NCI-H1930 (cell line): ENCODE measurements at places on chromosomes 3 and 15.

DNA sequence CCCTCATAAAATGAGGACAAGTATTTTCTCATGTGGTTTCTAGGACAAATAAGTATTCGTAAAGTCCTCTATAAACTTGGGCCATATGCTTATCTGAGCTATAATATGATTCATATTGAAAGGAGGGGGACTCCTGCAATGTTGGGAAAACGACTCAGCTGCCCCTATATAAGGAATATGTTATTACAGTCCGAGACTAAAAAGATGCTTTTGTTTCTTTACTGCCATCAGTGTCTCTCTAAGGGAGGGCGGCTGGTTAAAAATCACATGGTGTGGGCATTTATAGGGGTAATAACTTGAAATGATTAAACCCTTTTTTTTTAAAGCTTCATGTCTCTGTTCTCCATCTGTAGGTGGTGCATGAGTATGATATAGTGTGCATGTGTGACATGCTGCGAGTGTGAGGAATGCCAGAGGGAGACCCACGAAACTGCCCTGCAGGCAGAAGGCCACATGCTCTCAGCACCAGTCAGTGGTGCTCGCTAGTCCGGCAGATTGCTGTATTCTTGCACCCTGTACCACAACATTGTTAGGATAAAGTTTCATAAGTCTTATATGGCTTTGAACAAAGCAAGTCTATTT is 256.0 kb upstream of the CTDSPL start:
- no peak for DNase-seq

GRCh38 chr15:98067339-98067738 is 106.8 kb downstream of the ARRDC4 start:
- no peak for DNase-seq

DNA sequence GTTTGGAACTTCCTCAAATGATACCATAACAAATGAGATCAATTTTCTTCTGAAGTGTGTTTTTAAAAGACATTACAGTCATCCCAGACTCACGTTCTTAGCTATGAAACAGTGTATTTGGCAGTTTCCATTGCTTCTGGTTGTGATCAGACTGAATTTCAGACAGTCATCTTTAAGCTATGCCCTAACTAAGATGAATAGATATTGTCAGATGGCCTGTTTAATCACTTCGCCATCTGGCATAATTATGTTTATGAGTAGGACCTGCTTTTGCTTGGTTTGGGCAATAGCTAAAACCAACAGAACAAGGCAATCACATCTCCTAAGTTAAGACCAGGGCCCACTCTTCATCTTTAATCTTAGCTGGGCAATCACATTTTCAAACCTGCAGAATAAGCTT is 313.1 kb downstream of the SV2B start:
- DNase-seq, result no peak

GRCh38 chr3:66904831-66905493 is 93.1 kb upstream of the KBTBD8 start:
- DNase-seq, result no peak

DNA sequence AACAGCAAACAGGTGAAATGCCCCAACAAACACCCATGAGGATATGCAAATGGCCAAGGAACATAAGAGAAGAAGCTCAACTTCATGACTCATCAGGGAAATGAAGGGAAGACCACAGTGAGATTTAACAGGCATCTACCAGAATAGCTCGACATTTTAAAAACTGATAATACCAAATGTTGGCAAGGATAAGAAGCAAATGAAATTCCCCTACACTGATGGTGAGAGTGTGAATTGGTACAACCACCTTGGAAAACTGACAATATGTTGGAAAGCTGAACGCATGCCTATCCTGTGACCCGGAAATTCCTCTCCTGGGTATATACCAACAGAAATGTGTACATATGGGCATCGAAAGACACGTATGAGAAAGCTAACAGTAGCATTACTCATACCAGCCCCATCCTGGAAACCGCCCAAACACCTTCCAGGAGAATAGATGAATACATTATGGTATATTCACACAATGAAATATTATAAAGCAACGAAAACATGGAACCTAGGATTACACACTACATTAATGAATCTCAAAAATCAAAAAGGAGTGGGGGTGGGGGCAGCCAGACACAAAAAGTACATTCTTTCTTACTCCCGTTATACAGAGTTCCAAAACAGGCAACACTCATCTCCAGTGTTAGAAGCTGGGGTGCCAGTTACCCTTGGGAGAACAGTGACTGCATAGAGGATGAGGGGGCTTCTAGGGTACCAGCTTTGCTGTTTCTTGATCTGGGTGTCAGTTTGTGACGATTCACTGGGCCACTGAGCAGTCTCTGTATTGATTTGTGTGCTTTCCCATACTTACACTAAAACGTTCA is 16.9 kb downstream of the RFTN1 start:
- no peak for DNase-seq

- no peak for DNase-seq
Observed at GRCh38 chr3:123296261-123296660, 94.5 kb downstream of the SEC22A start.

- no peak for DNase-seq
Observed at GRCh38 chr3:58084166-58084565, 75.9 kb downstream of the FLNB start.

DNA sequence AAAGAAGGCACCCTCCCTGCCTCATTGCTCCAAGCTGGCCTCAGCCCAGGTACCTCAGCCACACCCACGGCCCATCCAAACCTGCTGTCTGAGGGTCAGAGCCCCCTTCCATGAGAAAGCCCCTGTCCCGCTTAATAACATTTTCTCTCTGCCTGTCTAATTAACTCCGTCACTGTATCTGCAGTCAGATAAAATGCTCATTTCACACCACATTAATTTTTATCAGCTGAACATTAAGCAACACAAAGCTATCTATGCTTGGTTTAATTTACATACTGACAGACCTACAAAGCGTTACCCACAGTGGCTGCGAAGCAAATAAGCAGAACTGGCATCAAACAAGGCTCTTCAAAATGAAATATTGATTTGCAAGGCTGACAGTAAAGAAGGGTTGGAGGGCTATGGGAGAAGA is 309.8 kb upstream of the ICE2 start:
- no peak for DNase-seq

DNA sequence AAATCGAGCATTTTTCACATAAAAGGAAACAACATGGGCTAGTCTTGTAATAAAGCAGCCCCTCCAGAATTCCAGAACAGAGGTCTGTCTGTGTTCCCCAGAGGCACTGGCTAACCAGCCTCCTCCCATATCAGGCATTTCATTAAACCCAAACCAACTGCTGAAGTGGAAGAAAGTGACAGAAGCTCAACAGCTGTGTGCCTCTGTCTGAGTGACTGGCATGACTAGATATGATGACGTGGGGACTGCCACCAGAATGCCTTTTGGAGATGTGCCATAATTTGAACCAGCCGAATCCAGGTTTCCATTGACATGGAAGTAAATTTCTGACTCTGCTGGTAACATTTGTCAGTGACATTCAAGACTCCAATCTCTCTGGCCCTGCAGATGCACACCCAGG is 8.7 kb downstream of the LIMD1 start:
- DNase-seq, result no peak

GRCh38 chr3:179933914-179934313 is 102.8 kb downstream of the PEX5L start:
- DNase-seq, result no peak

GRCh38 chr3:186208296-186208989 is 99.6 kb upstream of the ETV5 start:
- DNase-seq, result no peak

DNA sequence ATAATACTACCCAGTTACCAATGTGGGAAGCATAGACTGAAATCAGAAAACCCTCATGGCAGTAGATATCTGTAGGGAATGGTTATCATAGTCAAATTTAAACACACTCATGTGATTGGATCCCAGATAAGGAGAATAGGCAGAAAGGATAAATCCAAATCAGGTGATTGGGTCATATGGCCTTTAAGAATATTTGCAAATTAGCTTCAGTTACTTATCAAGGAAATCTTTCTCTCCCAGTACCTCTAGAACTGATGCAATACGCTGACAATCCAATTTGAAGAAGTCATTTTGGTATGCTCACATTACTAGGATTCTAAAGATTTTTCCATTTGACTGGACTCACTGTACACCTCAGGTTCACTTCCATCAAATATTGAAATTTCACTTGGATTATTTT is 87.7 kb upstream of the MNS1 start:
- DNase-seq, result no peak

DNA sequence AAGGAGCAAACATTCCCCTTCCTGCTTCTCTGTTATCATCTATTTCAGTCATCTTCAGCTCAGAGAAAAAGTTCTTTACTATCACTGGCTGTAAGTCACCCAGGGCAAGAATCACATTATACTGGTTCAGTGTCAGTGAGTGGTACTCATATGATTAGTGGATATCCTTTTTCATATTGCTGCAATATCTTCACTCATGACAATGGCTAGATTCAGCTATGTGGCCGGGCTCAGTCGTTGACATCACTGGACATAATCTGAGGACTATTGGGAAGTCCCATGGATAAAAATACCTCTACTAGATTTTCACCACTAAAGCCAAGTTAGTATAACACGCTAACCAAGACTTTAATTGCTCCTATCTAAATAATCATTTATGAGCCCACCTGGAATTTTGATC is 91.3 kb upstream of the UBE2E2 start:
- DNase-seq, result no peak

- no peak for DNase-seq
Observed at GRCh38 chr15:98580572-98580971, 67.8 kb upstream of the IGF1R start.

GRCh38 chr15:75599401-75599800 is 20.3 kb upstream of the PTPN9 start:
- DNase-seq, result no peak

DNA sequence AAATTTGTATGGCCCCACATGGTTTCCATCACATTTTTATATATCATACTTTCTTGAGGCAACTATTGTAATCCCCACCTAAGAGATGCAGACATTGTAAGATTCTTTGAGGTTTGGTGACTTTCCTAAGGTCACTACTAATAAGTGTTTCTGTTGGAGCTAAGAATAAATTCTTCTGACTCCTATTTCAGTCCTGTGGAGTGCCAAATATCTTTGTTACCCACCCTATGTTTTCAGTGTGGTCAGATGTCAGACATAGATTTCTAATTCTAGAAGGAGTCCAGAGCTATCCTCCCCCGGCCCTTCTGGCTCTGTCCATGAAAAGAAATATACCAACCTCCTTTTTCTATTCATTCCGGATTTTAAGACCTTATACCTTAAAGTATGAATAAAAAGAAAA is 46.2 kb upstream of the FILIP1L start:
- no peak for DNase-seq

DNA sequence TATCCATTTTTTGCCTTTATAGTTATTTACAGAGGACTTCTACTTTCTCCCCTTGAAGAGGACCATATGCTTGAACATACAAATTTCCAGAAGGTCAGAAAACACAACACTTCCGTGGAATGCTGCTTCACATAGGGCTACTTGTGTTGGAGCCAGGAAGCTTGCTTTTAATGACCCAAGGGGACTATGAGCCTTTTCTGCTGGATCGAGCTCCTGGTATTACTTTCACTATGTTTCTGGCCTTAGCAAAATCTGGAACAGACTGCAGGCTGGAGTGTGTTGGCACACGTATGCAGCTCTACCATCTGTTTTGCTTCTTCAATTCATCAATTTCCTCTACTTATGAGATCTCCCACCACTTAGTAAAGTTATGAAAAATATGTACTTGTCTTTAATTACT is 69.3 kb upstream of the CBLB start:
- DNase-seq, result no peak

GRCh38 chr15:100696452-100696851 is 94.1 kb downstream of the ASB7 start:
- DNase-seq, result no peak

- DNase-seq, result no peak
Observed at GRCh38 chr3:195865752-195866151, 42.6 kb downstream of the TNK2 start.

- no peak for DNase-seq
Observed at GRCh38 chr3:124817079-124817478, 70.1 kb downstream of the ITGB5 start.

DNA sequence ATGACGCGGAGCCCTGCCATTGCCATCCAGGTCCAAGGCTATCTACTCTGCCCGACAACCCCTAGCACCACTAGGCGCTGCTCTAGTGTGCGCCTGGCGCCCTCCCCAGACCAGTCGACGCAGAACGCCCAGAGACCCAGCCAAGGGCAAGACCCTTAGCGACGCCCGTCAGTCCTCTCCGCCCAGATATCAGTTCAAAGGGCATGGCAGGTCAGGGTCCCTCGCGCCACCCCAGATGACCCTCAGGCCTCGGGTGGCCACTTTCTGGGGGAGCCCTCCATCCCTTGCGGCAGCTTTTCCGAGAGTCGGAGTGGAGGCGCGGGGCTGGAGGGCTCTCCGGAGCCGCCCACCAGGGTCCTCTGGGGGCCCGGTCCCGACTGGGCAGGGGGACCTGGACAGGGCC is 371 bp upstream of the CLSTN2 start:
- peak; percentile 71 for DNase-seq

DNA sequence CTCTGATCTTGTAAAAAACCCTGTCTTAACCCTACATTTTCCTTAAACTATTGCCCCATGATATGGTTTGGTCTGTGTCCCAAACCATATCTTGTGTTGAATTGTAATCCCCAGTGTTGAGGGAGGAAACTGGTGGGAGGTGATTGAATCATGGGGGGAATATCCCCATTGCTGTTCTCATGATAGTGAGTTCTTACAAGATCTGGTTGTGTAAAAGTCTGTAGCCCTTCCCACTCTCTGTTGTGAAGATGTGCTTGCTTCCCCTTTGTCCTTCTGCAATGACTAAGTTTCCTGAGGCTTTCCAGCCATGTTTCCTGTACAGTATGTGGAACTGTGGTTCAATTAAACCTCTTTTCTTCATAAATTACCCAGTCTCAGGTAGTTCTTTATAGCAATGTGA is 881.4 kb downstream of the DIPK2A start:
- DNase-seq, result no peak

GRCh38 chr3:9779721-9780457 is 10.1 kb upstream of the CAMK1 start:
- DNase-seq, result no peak

GRCh38 chr3:169591159-169591951 is 72.2 kb downstream of the MECOM start:
- no peak for DNase-seq

DNA sequence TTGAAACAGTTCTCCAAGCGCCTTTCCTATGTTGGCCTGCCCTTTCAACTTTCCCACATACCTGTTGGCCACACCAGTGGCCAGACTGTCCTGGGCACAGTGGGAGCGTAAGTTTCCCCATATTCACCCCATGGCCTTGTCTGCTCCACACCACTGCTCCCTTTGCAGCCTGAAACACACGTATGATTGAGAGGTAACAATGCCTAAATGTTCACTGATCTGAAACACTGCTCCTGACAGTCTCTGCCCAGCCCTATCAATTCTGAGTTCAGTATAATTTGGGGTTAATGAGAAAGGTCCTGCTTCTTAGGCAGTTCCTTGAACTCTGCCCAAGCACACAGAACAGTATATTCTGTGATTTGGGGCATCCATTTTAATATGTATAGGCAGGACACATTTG is 52.2 kb downstream of the ANXA2 start:
- no peak for DNase-seq

- DNase-seq, result no peak
Observed at GRCh38 chr3:89256882-89257281, 149.5 kb downstream of the EPHA3 start.
